ENCODE measurements at places on chromosomes 2 and 18. TPM values are rescaled to one million over a fixed set of nuclear protein-coding genes. Genes with fewer than 3 reads are reported as not detected.

DNA sequence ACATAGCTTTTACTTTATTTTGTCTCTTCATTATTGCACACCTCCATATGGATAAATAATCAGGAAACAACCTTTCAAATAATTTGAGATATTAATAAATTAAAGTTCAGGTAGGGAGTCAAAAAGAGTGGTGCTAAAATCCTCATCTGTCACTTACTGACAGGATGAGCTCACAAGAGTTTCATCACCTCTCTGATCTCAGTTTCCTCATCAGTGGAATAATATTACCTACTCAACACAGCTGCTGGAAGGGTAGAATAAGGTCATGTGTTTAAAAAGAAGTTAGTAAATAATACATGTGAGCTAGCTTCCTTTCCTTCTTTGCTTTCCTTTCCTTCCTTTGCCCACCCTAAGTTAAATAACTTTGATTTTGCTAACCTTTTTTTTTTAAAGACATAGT is 61.9 kb downstream of the RDH14 start:
- H3K27me3 ChIP-seq = peaks cover 26% of the 10 kb centered on the region
- no peak overlapping the region for H3K27ac ChIP-seq
- H3K4me1 ChIP-seq = peaks cover 1% of the 10 kb centered on the region
- no peak for DNase-seq
- no peaks in the 10 kb centered on the region for H3K36me3 ChIP-seq
- no peak overlapping the region for H3K4me3 ChIP-seq

DNA sequence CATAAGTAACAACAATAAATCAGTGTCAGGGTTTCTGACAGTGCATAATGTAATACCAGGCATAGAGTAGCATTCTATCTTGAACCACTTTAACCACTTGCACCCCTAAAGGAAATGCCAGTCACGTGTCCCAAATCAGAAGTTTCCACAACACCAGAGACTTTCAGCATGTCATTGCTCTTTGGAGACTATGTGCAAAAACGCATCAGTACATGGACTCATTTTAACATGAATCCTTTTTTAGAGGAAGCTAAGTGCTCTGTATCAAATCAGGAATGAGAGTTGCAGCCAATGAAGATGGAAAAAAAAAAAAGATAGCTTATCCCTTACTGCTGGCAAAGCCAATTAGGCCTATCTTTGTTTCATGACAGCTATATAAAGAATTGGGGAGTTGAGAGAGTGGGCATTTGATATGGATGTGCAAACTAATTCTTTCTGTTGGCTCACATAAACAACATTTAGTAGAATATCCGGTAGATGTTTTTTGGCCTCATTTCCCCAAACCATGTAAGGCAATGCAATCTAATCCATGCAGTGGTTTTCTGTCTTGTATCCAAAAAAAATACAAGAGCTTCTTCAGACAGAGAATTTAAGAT is 353.1 kb downstream of the IRS1 start:
- no peak for DNase-seq
- peak overlapping the region; percentile 64 for H3K27ac ChIP-seq
- H3K4me1 ChIP-seq = peaks cover 37% of the 10 kb centered on the region
- no peaks in the 10 kb centered on the region for H3K36me3 ChIP-seq
- H3K27me3 ChIP-seq = no peaks in the 10 kb centered on the region
- H3K4me3 ChIP-seq = no peak overlapping the region

- no peak overlapping the region for H3K4me3 ChIP-seq
- H3K4me1 ChIP-seq = peaks cover 8% of the 10 kb centered on the region
- H3K27ac ChIP-seq = no peak overlapping the region
- no peak for DNase-seq
- H3K27me3 ChIP-seq = no peaks in the 10 kb centered on the region
- peaks cover 2% of the 10 kb centered on the region for H3K36me3 ChIP-seq
Observed at GRCh38 chr2:234211797-234212196, 161.3 kb downstream of the SPP2 start.

DNA sequence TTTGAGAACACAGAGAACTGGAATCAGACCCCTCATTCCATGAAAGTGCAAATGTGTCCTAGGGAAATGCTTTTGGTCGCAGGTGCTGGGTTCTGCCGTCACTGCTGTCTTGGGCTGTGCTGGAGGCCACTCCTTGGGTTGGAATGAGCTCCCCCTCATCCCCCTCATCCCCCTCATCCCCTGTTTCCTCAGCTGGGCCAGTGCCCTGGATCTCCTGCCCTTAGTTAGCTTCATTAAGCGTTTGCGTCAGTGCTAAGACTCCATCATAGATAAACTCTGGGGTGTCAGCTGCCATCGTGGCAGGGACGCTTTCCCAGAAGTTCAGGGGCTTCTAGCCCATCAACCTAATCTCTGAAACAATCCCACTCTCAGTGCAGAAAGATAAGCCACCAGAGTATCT is 97.1 kb upstream of the ZNF516 start:
- no peak overlapping the region for H3K27ac ChIP-seq
- H3K4me3 ChIP-seq = no peak overlapping the region
- DNase-seq = peak; percentile 42
- H3K4me1 ChIP-seq = no peaks in the 10 kb centered on the region
- H3K36me3 ChIP-seq = no peaks in the 10 kb centered on the region

ABCA12 gene
- total RNA-seq = 0.13 TPM

LINC00305 gene
- not detected for total RNA-seq

VSNL1 gene
- total RNA-seq = not detected

All from osteocyte (in vitro differentiated cells).